ENCODE measurements at places on chromosomes 7 and 10.

DNA sequence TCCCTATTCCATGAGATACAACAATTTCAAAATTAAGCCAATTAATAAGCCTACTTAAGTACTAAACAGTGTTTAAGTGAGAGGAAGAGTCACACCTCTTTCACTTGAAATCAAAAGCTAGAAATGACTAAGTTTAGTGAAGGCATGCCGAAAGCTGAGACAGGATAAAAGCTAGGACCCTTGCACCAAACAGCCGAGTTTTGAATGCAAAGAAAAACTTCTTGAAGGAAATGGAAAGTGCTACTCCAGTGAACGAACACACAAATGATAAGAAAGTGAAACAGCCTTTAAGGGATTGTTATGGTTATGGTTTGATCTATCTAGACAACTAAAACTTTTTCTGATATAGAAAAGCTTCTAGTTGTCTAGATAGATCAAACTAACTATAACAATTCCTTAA is 135.4 kb upstream of the KMT2E start:
- no peak for DNase-seq

DNA sequence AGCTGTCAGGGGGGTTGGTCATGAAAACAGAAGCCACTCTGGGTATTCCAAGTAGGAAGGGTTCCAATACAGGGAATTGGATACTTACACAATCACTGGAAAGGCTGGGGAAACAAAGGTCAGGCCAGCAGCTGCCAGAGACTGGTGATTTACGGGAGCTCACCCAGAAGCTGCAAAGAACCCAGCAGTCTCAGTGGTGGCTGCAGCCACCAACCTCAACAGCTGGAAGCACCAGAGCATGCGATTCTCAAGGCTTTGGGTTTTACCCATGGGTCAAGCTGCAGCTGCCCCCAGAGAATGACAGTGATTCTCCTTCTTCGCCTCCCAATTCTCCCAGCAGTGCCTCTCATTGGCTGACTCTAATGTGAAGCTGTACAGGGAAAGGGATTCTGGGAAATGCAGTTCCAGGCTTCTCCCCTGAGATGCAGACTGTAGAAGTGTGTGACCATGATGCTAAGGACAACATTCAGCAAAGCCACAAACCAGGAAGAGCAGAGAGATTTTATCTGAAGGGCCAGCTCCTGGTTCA is 107.2 kb upstream of the TCF7L2 start:
- no peak for DNase-seq

- DNase-seq, result no peak
Measured at GRCh38 chr7:17674166-17674942, 265.9 kb downstream of the SNX13 start.

GRCh38 chr7:99365318-99366141 is 9.0 kb upstream of the ARPC1B start:
- DNase-seq, result no peak

DNA sequence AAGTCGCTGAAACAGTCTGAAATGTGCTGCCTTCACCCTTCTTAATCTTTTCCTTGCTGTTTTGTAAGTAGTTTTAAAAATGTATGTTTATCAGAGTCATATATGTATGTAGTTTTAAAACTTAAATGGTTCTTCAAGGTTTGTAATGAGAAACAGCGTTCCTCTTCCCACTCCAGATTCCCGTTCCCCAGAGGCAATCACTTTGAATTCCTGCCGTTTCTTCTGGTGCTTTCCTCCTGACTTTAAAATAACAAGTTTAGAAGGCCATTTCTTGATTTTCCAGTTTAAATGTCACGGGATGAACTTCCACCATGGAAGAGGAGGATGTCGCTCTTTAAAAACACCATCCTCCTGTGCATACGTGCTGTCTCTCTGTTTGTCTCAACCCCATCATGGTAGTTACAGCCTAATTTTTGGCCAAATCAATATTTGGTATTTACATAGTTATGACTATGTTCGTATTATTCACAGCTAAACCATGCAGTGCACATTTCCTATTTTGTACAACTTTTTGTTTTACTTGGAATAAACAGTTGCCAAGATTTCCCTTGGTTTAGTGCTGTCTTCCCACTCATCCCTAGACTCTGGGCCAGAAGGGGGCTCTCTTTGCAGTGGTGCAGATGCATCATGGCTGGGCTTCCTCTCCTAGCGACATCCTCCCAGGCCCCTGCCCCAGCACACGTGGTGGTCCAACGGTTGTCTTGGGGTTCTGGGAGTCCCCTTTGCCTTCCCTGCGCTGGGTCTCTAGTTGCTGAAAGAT is 151.4 kb downstream of the PTPN20 start:
- no peak for DNase-seq

DNA sequence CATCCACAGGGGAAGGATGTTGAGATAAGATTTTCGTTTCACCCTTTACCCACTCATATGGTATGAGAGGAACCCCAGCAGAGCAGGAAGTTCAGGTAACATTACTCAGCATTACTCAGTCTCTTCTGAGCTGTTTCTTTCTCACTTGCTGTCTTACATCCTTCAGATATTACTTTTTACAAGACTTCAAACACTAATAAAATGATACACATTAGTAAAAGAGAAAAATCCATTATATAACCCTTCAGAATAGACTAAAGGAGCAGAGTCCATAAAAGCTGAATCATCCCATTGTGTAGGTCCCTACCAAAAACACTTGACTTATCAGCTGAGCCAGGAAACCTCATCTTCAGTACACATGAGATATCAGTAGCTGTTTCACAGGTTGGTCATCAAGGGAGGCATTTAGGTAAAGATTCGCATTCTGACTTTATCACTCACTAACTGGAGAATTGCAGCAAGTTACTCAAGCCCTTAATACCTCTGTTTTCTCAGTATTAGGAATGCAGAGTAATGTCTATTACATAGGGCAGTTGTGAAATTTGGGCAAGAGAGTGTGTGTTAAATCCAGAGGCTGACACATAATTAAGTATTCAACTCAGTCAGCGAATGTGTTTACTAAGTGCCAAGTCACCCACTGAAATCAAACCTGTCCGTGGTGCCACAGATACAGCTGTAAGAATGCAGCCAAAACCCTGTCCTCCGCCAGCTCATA is 44.7 kb downstream of the KLF6 start:
- no peak for DNase-seq
